Naive thymus-derived CD8-positive, alpha-beta T cell (primary cell): ENCODE measurements at places on chromosomes 4 and X. TPM values are rescaled to one million over a fixed set of nuclear protein-coding genes. Genes with fewer than 3 reads are reported as not detected.

The ARR3 gene
- total RNA-seq = not detected

GRCh38 chr4:85703096-85703495 is 228.1 kb downstream of the ARHGAP24 start:
- H3K4me1 ChIP-seq = no peaks in the 10 kb centered on the region
- no peaks in the 10 kb centered on the region for H3K27me3 ChIP-seq
- DNase-seq = no peak
- no peak overlapping the region for H3K27ac ChIP-seq
- no peak overlapping the region for H3K4me3 ChIP-seq

DNA sequence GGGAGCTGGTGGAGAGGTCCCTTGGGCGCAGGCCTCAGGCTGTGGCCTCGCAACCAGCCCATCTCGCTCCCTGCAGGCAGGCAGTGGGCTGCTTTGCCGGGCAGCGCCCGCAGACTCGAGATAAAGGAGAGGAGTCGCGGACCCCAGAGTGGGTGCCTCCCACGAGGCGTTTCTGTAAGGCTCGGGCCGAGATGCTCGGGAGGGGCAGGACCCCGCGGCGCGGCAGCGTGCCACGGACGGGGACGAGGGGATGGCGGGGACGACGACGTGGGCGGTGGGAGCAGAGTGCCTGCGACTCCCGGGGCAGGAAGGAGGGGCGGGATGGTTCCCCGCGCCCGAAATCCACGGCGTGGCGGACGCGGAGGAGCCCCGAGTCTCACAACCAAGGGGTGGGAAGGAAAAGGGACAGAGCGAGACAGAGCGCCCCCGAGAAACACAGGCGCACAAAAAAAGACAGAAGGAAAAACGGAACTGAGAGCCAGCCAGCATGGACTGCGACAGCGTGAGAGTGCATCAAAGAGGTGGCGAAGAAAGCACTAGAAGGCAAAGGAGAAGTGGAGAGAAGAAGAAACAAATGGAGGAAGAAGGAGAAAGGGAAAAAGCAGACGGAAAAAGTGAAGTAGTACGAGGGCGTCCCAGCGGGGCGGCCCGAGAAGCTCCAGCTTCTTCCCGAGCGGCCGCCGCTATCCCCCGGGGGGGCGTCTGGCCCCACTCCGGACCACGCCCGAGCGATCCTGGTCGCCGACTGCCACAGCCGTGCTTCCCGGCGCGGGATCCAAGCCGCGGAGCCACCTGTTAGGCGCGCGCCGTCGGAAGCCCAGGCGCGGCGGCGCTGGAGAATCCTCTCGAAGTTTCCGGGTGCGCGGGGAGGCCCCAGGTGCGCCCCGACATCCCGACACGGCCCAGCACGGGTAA is 1.5 kb downstream of the BEND4 start:
- H3K4me3 ChIP-seq = peak overlapping the region; percentile 90
- peaks cover 42% of the 10 kb centered on the region for H3K27me3 ChIP-seq
- H3K27ac ChIP-seq = no peak overlapping the region
- peaks cover 22% of the 10 kb centered on the region for H3K4me1 ChIP-seq
- DNase-seq = peak; percentile 1

- no peak for DNase-seq
- no peak overlapping the region for H3K27ac ChIP-seq
- H3K27me3 ChIP-seq = peaks cover 12% of the 10 kb centered on the region
- H3K4me1 ChIP-seq = no peaks in the 10 kb centered on the region
Observed at GRCh38 chr4:128524311-128524710, 236.7 kb upstream of the PGRMC2 start.

- DNase-seq = no peak
- no peak overlapping the region for H3K4me3 ChIP-seq
- H3K36me3 ChIP-seq = no peaks in the 10 kb centered on the region
- H3K27ac ChIP-seq = no peak overlapping the region
- H3K27me3 ChIP-seq = no peaks in the 10 kb centered on the region
Observed at GRCh38 chrX:53303195-53303594, 21.8 kb upstream of the IQSEC2 start.

- H3K27ac ChIP-seq = no peak overlapping the region
- no peaks in the 10 kb centered on the region for H3K36me3 ChIP-seq
- DNase-seq = no peak
Observed at GRCh38 chrX:96126182-96126581, 558.5 kb upstream of the DIAPH2 start.
